ENCODE measurements at places on chromosomes 1 and 21.
A peak's percentile ranks its signal among the peaks of the same experiment; 100 is the strongest.

DNA sequence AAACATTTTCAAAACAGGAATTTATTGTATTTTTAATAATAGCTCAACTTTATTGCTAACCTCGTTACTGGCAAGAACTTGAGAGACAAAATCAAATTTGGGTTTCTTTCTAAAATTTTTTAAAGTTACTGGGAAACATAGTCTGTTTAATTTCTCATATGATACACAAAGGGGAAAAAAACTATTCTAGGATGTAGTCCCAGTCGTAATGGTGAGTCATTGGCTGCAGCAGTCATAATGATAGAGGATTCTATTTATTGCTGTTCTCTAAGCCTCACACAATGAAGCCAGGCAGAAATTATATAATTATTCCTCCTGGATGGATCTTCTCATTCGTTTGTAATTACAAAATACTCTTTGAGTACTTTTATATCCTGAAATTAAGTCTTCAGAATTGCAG, 326.5 kb upstream of the SGIP1 start:
- DNase-seq = no peak

DNA sequence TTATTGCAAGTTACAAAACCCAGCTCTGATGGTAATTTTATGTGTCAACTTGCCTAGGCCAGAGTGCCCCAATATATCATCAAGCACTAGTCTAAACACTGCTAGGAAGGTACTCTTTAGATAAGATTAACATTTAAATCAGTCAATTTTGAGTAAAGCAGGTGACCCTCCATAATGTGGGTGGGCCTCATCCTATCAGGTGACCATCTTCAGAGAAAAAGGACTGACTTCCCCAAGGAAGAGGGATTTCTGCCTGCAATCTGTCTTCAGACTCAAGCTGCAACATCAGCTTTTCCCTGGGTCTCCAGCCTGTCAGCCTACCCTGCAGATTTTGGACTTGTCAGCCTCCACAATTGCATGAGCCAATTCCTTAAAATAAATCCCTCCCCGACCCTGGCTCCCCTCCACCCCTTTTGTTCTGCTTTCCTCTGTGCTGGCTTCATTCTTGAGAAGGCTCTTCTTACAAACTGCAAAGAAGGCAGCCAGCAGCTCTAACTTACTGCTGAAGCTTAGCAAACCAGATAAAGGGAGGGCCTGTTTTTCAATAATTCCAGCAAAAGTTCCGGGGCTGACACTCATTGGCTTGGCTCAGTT, 56.4 kb upstream of the RUNX3 start:
- no peak for DNase-seq

DNA sequence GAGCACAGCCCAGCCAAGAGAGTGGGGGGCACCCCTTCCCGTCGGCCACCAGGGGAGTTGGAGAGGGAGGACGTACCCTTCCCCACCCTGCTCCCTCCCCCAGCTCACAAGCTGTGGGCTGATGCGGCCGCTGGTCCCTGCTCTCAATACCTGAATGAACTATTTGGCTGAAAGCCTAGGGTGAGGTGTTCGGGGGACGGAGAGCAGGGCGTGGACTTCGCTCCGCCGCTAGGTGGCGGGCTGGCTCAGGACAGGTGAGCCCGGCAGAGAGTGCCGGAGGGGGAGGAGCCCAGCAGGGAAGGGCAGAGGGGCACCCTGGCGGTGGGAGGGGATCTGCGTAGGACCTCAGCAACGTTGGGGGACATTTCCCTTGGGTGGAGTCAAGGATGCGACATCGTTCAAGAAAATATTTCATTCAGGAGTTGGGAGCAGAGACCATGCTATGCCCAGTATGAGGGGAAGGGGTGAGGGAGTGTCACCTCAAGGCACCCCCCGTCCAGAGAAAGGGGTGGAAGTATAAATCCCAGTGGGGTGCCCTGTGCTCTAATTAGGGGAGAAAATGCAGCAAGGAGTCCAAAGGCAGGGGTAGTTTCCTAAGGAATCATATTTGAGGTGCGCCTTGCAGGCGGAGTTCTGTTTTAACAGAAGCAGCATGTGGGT, 12.0 kb upstream of the RHBG start:
- DNase-seq = peak; percentile 66

DNA sequence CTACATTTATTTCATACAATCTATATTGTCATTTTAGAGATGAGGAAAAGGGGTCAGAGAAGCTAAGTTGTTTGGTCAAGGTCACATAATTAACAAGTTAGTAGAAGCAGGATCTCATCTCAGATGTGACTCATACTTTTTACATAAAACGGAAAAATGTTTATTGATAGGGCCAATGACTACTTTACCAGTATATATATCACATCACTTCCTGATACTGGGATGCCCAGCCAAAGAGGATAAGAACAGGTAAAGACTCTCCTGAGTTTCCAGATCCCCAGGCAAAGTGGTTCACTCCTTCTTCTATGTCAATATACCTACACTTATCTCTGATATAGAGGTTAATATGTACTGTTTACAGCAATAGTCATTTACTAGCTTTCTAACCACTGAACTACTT, 21.0 kb downstream of the YIPF1 start:
- DNase-seq = no peak

DNA sequence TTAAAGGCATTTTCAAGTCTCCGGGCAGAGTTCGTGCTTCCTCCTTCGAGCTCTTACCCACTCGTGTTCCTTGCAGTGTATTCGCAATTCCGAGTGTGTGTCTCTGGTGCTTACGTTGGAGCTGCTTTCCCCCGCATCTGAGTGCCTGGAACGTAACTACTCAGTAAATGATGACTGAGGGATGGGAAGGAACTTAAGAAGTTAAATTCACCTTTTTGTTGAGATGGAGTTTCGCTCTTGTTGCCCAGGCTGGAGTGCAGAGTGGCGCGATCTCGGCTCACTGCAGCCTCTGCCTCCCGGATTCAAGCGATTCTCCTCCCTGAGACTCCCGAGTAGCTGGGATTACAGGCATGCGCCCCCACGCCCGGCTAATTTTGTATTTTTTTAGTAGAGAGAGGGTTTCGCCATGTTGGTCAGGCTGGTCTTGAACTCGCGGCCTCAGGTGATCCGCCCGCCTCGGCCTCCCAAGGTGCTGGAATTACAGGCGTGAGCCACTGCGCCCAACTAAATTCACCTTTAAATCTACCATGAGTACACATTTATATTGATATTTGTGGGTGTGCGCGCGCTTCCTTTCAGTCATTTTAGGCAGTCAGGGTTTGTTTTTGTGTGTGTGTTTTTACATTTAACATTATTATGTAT, 837 bp downstream of the NDUFS5 start:
- no peak for DNase-seq

GRCh38 chr1:165843304-165843703, 15.9 kb downstream of the UCK2 start:
- no peak for DNase-seq

DNA sequence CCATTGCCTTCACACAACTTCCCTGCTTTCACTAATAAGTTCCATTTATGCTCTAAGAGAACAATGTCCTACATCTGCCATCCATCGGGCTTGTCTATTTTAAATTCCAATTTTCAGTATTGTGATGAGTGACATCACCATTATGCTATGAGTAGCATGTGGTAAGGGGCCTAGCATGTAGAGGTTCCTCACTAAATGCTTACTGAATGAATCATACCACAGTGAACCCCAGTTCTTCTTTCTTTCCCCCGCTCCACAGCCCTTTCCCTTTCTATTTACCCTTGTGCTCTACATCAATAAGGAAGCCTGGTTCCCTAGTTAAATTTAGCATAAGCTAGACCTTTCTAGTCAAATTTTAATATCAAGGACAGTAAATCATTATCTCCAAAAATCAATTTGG, 195.0 kb upstream of the RGS18 start:
- no peak for DNase-seq

DNA sequence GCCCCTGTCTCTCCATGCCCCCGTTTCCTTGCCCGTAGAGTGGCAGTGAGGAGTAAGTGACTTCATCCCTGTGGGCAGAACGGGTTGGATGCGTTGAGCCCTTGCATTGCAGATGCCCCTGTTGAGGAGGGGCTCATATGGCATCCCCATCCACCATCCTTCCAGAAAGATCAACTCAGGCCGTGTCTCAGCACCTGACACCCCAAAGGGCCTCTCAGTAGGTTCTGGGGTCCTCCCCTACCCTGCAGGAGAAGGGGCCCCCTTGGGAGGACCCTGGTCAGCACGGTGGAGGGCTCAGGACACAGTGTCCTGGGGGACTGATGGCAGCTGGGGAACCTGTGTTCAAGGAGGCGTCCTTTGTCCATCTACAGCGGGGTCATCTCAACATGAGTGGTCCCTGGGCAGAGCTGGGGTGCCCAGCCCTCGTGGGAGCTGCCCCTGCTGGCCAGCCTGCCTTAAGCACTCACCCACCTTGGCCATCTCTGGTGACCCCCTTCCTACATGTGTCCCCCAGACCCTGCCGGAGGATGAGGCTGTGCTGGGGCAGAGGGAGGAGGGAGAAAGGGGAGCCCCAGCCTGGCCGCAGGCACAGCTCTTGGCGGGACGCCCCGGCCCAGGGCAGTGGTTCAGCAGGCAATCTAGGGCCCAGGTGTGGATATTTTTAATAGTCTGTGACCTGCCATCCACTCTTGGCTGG, 48.2 kb upstream of the ACTRT2 start:
- DNase-seq = no peak

DNA sequence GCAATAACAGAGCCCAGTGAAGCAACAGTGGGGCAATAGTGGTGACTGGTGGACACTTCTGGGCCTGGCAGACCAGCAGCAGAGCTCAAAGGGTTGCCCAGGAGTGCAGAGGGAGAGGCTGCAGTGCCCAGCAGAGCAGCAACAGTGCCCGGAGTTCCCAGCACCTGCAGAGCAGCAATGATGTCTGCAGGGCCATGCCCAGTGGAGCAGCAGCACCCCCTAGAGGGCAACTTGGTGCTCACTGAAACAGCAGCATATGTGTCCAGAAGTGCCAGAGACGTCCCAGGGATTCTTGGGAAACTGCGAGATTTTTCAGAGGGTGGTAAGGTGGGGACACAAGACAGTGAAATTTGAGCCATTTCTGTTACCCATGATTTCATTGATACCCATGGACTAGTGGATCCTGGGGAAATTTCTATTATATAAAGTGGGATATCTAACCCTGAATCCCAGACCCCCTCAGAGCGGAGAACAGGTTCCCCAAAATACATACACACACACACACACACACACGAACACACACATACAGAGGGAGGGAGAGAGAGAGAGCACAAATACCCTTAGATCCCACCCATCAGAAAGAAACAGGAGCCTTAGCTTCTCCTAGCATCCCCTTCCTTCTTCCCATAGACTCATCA, 156.9 kb upstream of the GJB5 start:
- peak; percentile 73 for DNase-seq

GRCh38 chr1:99849413-99849743, 783 bp upstream of the AGL start:
- DNase-seq = peak; percentile 12

DNA sequence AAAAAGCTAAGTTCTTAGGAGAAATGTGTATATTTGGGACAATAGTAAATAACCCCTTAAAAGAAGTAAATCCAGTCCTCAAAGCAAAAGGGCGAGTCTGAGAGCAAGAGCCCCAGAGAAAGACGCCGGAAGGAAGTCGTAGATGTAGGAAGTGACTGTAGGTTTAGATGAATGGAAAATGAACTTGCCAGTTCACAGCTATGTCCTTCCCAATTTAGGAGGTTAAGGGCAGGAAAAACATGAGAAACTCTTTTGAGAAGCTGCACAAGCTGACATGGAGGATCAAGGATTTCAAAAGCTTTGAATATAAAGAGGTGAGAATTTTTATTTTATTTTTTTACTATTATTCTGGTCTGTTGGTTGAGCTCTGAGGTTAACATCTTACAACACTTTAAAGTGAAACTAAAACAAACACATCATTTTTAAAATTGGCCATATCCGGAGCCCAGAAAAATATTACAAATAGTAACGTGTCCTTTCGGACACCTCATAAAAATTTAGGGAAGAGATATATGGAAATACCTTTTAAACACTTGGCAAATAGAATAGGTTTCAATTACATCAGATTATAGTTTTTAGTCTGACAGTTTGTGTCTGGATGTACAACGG, 1178.6 kb downstream of the MRPL39 start:
- peak; percentile 22 for DNase-seq

DNA sequence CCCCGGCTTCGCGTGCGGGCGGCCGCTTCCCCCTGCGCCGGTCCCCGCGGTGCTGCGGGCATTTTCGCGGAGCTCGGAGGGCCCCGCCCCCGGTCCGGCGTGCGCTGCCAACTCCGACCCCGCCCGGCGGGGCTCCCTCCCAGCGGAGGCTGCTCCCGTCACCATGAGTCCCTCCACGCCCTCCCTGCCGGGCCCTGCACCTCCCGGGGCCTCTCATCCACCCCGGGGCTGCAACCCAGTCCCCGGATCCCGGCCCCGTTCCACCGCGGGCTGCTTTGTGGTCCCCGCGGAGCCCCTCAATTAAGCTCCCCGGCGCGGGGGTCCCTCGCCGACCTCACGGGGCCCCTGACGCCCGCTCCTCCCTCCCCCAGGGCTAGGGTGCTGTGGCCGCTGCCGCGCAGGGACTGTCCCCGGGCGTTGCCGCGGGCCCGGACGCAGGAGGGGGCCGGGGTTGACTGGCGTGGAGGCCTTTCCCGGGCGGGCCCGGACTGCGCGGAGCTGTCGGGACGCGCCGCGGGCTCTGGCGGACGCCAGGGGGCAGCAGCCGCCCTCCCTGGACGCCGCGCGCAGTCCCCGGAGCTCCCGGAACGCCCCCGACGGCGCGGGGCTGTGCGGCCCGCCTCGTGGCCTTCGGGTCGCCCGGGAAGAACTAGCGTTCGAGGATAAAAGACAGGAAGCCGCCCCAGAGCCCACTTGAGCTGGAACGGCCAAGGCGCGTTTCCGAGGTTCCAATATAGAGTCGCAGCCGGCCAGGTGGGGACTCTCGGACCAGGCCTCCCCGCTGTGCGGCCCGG, 159.2 kb downstream of the RUNX1 start:
- peak; percentile 80 for DNase-seq

GRCh38 chr21:33202464-33203363, 27.0 kb upstream of the IFNAR2 start:
- no peak for DNase-seq

GRCh38 chr1:160647329-160647720, 481 bp upstream of the SLAMF1 start:
- DNase-seq = no peak

DNA sequence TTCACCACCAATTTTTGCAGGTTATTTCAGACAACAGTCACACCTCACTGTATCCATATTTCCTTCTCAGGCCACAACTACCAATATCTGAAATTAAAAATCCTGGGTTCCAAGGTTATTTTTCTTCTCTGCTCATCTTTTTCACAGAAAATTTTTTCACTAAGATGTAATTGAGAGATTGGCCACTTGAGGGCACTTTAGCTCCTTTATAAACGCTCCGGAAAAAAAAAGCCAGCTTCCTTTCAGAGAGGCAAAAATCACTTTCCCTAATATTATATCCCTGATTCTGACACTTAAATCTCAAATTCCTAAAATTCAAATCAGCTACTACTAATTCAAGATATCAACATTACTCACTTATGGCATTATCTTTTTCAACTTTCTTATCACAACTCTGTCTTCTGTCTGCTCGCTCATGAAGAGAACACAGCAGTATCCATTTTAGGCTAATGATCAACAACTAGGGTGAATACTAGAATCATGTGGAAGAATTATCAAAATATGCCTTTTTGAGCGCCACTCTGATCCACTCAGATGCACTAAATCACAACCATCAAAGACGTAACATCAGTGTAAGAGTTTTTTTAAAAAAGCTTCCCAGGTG, 101.4 kb upstream of the RGS1 start:
- DNase-seq = no peak

Data from activated naive CD4-positive, alpha-beta T cell treated with anti-CD3 and anti-CD28 coated beads for 36 hours (primary cell).